ENCODE measurements at places on chromosomes 2 and 18.
A peak's percentile ranks its signal among the peaks of the same experiment; 100 is the strongest.

GRCh38 chr2:169975221-169975620, 148.0 kb downstream of the UBR3 start:
- DNase-seq, result no peak

GRCh38 chr2:181095486-181095885, 115.1 kb downstream of the UBE2E3 start:
- DNase-seq, result no peak

DNA sequence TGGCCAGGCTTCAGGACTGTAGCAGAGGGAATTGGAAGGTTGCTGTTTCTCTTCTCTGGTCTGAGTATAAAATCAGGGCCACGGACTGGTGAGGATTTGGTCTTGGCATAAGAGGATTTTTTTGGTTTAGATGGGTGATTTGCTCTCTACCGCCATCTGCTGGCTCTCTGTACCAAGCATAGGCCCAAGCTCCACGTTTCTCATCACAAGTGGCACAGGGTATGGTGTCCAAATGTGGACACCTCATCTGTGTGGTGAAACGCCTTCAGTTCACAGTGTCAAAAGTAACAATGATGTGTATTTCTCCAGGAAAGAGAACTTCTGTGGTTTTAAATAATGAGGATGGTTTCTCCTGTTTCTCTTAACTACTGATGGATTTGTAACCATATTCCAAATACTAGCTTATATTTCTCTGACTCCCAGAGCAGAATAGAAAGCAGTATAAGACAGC, 115.1 kb downstream of the EML6 start:
- peak; percentile 38 for DNase-seq

GRCh38 chr2:20615466-20616241, 35.2 kb downstream of the HS1BP3 start:
- DNase-seq, result no peak

DNA sequence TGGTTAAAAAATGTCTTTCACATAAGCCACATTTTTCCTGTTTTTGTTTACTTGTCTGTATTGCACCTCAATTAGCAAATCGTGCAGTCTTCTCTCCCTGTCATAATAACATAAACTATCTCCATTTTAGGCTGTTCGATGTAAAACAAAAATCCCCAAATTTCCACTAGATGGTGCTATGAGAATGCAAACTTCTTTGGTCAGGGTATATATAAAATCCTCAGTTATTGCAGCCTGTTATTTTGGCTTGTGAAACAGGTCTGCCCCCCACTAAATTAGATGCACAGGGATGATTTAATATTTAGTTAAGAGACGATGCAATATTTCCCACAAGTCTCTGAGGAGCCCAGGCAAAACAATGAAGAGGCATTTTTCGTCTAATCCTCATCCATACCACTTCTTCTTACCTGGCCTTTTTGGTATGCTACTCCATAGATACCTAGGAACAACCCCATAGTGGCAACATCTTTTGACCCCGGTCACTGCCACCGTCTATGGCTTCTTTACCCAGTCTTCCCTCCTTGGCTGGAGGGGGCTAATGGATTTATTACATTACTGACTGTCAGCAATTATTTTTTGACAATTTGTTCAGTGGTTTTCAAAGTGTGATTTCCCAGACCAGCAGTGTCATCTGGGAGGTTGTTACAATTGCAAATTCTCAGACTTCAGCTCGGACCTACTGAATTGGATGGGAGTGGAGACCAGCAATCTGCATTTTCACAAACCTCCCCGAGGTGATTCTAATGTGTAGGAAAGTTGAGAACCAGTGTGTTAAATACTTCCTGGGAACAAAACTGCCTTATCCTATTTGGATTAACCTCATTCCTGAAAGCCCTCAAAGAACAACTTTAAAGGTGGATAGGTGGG, 117.4 kb upstream of the CWC22 start:
- DNase-seq, result no peak

DNA sequence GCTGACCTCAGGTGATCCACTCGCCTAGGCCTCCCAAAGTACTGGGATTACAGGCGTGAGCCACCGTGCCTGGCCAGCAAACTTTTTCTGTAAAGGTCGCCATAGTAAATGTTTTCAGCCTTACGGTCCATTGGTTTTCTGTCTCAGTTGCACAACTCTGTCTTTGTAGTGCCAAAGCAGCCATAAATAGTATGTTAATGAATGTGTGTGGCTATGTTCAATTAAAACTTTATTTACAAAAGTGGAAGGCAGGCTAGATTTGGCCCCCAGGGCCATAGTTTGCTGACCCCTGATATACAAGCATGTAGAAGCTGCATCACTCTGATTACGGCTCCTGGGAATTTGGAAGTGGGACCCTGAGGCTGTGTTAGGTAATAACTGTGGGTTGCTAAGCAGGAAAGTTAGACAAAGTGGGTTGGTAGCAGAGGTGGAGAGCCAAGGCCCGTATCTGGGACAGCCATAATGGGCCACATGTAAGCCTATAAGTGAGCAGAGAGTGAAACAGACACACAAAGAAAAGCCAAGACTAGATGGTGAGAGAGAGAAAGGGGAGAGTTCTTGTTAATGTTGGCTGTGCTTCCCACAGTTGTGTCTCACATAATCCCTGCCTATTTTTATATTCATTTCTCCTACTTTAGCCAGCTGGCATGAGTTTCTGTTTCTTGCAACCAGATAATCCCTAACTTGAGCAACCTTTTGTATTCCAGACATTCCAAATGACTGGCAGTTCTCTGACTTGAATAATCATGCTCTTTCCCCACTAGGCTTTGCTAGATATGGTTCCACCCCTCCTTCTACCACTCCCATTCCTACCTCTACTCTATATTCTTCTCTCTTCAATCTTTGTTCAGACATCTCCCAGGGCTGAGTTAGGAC, 223.3 kb upstream of the STON1 start:
- no peak for DNase-seq
